AG09319 (cell line): ENCODE measurements at places on chromosomes 4 and X.

DNA sequence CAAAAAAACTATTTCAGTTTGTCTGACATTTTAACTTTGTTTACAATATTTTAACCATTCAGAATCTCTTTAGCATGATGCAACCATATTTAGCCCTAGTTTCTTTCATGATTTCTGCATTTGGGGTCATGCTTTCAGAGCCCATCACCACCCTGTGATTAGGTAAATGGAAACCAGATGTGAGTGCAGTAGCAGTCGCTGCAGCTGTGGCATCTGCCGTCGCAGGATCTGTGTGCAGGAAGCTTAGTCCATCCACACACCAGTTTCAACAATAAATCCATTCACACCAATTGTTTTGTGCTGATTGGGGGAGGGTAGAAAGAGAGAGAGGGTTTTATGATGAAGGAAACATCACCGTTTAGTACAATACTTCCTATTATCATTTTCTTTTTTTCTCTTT, 130.5 kb downstream of the CPEB2 start:
- no peak for DNase-seq

DNA sequence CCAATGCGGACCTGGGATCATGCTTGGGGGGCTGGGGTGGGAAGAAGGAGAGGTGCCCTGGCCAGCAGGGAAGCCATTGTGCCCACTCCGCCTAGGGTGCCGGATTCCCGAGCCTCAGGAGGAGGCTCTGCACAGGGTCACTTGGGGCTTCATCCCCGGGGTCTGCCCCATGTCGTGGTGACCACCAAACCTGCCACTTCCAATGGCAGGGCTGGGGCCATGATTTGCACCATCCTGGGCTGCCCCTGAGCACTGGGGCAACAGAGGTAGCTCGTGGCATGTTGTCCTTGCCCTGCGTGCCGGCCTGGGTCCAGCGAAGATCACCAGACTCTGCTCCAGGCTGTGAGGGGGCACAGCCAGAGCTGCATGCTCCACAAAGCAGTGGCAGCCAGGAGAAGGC, 71.4 kb upstream of the DCAF12L2 start:
- no peak for DNase-seq

DNA sequence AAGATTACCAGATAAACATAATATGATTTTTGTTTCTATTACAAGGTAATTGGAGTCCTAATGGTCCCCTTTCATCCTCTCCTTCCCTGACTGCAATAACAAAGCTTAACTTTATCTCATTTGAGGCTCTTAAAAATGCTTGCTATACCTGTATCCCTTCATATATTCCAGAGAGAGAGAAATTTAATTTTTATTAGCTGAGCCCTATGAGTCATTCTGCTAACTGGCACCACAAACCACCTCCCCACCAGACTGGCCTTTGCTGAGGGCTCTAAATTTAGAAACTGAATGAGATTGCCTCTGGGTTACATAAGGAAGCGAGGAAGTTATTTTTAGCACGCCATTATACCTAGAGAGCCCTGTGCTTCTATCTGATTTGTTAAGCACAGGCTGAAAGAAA, 27.4 kb downstream of the CBLL2 start:
- DNase-seq: peak; percentile 46

DNA sequence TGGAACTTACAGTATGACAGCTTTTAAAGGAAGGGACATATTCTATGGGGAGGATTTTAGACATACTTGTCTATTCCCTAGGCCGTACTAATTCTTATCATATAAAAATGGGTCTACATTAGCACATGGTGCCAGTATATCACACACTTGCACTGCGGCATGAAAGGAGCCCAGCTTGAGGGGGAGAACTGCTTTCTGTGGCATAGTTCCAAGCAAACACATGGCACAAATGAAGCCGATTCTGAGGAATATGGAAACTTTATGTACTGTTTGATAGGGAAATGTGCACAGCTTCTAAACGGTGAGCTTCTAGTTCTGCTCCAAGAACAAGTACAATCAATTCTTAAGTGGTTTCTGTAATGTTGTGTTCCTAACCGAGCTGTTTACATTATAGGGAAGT, 675.6 kb upstream of the FTHL17 start:
- no peak for DNase-seq

GRCh38 chr4:39685990-39686389, 11.9 kb upstream of the UBE2K start:
- DNase-seq: no peak

- no peak for DNase-seq
Observed at GRCh38 chr4:72374159-72374558, 194.9 kb downstream of the ADAMTS3 start.

DNA sequence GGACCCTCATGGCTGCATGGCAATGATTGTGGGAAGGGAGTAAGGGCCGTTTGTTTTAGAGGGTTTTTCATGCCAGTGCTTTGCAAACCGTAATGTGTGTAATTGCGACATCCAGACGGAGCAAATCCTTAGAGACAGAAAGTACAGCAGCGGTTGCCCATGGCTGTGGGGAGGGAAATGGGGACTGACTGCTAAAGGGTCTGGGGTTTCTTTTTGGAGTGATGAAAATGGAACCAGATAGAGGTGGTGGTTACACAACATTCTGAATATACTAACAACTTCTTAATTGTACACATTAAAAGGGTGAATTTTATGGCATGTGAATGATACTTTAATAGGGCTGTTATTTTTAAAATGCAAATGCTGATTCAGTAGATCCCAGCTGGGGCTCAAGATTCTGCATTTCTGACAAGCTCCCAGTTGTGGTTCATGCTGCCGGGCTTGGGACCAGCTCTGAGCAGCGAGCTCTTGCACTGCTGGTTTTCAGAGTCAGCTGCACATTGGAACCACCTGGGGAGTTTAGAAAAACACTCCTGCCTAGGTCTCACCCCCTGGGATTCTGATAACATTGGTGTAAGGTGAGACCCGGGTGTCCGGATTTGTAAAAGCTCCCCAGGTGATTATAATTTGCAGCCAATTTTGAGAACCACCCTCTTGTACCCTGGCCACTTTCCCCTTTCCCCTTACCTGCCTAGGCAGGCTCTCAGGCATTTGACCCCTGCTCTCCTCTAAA, 47.7 kb downstream of the PRPS1 start:
- DNase-seq: no peak

- DNase-seq: no peak
Observed at GRCh38 chr4:41882625-41883347, 52.4 kb upstream of the TMEM33 start.

GRCh38 chr4:113513382-113513781, 248.2 kb downstream of the CAMK2D start:
- no peak for DNase-seq

DNA sequence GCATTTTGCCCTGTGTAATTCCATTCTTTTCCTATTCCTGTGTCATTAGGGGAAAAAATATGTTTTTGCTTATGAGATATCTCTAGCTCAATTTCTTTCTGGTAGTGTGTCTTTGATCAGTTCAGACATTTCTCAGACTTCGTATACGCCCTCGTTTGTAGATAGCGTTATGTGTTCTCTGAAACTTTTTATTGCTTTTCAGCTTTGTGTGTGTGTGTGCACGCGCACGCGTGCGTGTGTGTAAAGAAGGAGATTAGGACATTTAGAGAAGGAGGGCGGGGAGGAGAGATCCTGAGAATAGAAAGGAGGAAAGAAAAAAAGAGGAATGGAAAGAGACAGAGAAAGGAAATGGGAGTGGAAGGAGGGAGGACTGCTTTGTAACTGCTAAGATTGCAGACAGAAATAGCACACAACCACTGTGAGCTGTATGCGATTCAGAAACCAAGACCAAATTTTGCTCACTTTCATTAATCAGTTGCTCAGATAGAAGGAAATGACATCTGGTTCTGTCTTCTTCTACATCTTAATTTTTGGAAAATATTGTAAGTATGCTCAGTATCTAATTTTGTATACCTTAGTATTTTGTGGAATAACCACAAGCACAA, at the start of gene RXFP1:
RXFP1 (plus strand) TSS at position 399 of the 605 bp plus-strand sequence; CDS start at position 494, 95 bp downstream.
- peak; percentile 3 for DNase-seq

DNA sequence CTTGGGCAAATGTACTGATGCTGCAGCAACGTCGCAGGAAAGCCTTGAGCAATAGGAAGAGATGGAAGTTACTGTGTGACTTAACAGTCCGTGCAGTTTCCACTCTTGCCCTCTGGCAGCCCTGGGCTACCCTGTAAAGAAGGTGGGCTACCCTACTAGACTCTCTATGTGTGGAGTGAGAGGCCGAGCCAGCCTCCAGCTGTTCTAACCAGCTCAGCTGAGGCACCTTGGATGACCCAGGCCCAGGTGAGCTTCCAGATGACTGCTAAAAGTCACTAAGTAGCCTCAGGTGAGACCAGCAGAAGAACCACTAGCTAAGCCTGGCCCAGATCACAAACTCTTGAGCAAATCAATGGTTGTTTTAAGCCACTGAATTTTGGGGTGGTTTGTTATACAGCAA, 34.9 kb upstream of the PPP2R2C start:
- DNase-seq: no peak

- DNase-seq: no peak
Observed at GRCh38 chr4:71473541-71474240, 134.9 kb downstream of the SLC4A4 start.

DNA sequence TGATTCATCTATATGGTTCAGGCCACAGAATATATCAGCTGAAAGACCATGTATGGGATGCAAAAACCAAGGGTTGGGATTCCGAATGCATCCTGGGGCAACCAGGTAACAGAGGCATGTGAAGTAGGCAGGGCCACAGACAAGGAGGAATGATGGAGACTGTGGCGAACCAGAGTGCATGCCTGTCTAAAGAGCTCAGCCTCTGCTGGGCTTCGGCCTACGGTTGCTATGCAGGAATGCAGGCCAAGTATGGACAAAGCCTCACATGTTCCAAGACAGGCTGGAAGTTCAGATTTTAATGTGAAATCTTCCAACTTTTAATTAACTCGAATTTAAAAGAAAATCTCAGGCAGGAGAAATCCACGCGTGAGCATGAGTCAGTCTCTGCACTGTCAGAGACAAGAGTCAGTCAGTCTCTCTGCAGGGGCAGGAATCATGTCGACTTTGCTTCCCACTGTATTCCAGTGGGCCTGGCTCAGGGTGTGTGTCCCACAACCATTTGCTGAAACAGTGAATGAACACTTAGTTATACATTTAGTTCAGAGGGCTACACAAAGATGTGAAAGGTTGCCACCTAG, 344.4 kb downstream of the UNC5C start:
- no peak for DNase-seq

- DNase-seq: no peak
Observed at GRCh38 chr4:53444954-53445353, 67.5 kb downstream of the FIP1L1 start.

GRCh38 chr4:17823871-17824669, 13.3 kb downstream of the NCAPG start:
- DNase-seq: no peak

GRCh38 chr4:1956631-1957030, 52.1 kb downstream of the NELFA start:
- DNase-seq: no peak
